Activated CD4-positive, alpha-beta T cell treated with anti-CD3 and anti-CD28 coated beads, Interleukin-2, amount 50 U/mL, for 16 hours (primary cell): ENCODE measurements at places on chromosomes 12 and 14.
A peak's percentile ranks its signal among the peaks of the same experiment; 100 is the strongest.

GRCh38 chr12:67789266-67789665, 140.7 kb downstream of the DYRK2 start:
- DNase-seq: no peak

DNA sequence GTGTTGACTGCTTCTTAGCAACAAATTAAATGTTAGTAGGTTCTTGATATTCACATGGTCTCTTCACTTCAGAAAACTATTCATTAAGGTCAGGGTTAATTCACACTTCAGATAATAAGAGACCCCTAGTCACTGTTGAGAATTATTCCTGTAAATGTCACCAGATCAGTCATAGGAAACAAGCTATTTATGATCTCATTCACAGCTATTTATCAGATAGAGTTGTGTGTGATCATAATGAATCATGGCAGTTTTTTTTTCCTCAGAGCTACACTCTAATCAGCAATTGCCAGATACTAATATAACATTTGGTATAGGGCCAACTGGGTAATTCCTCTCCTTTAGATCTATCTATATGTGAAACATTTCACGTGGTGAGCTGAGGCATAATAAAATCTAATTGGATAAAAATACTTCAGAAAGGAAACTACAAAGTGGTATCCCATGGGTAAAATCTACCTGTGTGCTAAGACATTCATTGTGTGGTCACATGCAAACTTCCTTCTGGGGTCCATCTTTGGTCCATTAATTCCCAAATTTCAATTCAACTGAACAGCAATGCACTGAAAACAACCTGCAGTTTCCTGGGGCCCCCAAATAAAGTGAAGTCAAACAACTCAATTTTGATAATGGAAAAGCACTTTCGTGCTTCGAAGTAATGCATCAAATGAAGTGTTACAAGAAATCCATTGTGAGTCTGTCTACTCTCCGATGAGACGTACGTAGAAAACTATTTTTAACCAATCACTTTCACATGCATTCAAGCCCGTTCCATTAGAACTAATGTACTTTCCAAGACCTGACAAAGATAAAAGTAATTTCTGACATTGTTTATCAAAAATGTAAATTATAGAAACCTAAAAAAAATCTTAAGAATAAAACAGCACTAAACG, 197.0 kb downstream of the ACSS3 start:
- no peak for DNase-seq

- DNase-seq: no peak
Measured at GRCh38 chr12:30823764-30824163, 69.0 kb upstream of the CAPRIN2 start.

DNA sequence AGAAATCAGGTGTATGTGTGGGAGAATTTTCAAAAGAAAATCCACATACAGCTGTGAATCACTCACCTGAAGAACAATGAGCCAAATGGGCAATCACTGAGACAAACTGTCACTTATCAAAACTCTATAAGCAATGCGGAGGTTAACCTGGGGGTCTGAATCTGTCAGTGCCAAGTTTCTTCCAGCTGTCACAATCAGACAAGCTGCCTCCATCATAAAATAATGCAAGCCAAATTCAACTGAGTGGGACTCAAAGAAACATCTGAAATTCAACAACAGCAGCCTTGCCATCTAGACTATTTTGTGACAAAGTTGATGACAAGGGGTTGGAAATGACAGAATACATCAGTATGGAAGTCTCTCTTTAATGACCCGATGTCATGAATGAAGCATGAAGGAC, 60.3 kb downstream of the GARIN6 start:
- no peak for DNase-seq

GRCh38 chr14:61048640-61049039, 67.6 kb downstream of the SLC38A6 start:
- no peak for DNase-seq

GRCh38 chr12:94875525-94875924, 128.0 kb downstream of the NDUFA12 start:
- DNase-seq: peak; percentile 45

- DNase-seq: peak; percentile 65
Measured at GRCh38 chr14:61403411-61403810, 82.0 kb downstream of the PRKCH start.

DNA sequence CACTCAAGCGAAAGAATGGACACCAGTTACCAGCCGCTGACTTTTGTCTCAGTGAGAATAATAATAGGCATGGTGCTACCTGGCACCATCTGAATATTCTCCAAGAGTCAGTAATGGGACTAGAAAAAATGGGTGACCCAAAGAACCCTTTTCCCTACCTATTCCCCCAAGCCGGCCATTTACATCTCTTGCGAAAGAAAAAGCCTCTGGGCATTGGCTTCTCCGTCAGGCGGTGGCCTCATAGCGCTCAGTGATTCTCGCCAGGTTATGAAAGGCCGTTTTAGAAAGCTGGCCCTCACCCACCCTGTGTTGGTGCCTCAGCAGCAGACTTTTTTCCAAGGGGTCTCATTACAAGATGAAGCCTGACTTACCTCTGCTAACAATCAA, 523 bp upstream of the SLC6A15 start:
- DNase-seq: no peak

GRCh38 chr12:124829708-124830304, 33.9 kb downstream of the SCARB1 start:
- DNase-seq: no peak

GRCh38 chr12:116525418-116526001, 33.7 kb upstream of the MAP1LC3B2 start:
- DNase-seq: no peak

DNA sequence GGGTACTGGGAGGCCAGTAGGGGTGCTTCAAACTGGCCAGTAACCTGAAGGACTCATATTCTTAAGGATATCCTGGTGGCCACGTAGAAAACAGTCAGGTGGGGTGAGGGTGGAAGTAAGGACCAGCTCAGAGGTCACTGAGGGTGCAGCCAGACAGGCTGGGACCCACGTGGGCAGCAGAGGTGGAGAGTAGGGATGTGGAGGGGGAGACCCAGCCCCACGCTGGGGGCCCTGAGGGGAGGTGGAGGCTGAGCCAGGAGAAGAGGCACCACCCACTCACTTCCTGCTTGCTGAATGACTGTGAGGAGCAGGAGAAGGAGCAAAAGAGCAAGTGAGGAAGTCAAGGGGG, 12.6 kb upstream of the SERPINA3 start:
- no peak for DNase-seq

- DNase-seq: no peak
Measured at GRCh38 chr12:81039231-81039630, 38.6 kb upstream of the ACSS3 start.

- no peak for DNase-seq
Measured at GRCh38 chr12:47772094-47772660, 861 bp upstream of the SLC48A1 start.

DNA sequence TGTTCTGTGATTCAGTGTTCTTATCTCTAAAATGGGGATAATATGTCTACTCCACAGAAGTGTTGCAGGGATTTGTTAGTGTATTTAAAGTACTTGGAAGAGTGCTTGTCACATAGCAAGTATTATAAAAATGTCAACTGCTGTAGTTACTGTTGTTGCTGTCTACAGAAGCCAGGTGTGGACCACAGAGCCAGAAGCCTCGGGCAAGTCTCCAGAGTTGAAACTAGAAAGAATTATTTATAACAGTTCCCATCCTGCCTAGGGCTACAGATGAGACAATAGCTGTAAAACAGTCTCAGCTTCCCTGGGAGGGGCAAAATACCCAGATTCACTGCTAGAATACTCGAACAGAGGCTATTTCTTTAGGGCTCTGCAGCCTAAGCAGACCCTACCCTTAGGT, 55.4 kb upstream of the FUT8 start:
- no peak for DNase-seq

DNA sequence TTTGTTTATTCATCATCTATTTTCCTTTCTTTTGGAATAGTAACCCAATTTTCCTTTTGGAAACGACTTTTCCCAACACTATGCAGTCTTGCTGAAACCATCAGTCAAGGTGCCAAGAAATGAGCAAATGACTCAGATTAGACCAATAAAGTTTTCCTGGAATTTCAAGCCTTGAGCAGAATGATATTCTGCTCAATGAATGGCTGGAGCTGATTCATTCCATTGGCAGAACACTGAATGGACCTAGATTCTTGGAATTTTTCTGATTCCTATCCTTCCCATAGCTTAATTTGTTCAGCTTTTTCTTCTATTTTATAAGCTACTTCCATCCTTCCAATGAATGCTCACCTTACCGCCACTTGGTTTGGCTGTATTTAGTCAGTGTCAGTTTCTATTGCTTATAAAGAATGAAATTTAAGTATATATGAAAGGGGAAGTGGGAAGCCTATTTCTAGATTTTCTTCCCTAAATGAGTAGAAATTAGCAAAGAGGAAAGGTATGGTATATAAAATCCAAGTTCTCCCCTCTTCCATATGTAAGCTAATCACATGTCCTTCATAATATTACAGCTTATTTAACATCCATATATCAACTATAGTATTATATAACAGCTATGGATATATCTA, 89.0 kb downstream of the C14orf39 start:
- DNase-seq: no peak

DNA sequence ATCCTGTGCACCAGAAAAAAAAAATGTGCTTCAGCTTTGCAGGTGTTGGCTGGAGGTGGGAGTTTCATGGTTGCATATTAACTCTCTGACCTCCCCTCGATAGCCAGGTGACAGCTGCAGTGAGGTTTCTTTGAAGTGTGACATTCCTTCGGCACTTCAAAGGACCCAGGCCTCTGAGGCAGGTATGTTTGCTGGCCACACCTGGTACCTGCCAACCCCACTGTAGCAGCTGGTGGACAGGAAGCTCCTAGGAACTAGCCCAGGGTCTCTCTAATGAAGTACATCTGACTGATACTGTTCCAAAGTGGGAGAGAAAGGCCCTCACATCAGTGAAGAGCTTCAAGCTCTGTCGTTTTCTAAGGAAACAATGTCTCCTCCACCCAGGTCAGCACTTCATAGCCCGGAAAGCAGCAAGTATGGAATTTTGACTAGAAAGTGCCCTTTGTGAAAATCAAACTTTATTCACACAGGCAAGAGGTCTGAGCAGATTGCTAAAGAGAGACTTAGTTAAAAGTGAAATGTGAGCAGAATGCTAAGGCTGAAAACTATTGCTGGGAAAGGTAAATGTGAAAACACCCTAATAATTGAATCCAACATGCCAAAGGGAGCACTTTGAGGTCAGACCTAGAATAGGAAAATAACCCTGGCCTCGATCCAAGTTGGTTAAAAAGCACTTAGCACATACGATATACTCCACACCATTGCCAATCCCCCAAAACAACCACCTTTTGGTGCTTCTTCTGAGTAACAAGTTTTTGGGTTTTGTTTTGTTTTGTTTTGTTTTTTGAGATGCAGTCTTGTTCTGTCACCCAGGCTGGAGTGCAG, 71.3 kb downstream of the PHLDA1 start:
- DNase-seq: no peak

- DNase-seq: no peak
Measured at GRCh38 chr12:106296179-106296877, 6.2 kb upstream of the TCP11L2 start.

- DNase-seq: no peak
Measured at GRCh38 chr14:54174457-54174856, 217.8 kb upstream of the BMP4 start.

GRCh38 chr12:101746196-101746595, 6.9 kb upstream of the SYCP3 start:
- DNase-seq: no peak

DNA sequence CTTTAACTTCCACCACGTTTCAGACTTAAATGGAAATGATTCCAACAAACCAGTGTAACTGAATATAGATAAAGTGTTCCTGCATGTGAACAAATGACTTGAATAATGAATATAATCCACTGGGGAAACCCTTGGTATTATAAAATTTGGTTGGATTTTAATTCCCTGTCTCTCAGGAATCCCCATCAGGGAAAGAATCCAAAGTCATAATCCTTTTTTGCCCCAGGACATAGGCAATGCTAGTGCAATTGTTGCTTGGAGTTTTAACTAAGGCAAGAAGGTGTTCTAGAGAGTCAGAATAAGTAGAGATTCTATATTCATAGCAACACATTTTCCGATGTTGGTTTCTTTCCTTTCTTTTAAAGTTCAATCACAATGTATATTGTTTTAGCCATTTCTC, 1169.4 kb downstream of the GALC start:
- DNase-seq: no peak

DNA sequence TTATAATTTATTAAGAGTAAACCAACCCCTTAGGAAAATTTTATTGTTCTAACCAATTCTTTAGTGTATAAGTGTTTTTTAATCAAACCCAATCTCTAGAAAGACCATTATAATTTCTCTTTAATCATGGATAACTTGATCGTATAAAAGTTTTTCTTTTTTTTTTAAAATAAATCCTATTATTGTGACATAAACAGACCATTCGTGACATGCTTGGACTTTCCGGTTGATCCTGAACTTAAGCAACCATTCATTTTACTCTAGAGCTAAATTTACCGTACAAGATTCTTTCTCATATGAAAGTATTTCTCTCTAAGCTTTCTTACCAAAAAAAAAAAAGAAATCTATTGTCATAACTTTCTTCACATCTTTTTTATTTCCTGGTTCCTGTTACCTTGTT, 32.6 kb upstream of the SLC38A4 start:
- no peak for DNase-seq

DNA sequence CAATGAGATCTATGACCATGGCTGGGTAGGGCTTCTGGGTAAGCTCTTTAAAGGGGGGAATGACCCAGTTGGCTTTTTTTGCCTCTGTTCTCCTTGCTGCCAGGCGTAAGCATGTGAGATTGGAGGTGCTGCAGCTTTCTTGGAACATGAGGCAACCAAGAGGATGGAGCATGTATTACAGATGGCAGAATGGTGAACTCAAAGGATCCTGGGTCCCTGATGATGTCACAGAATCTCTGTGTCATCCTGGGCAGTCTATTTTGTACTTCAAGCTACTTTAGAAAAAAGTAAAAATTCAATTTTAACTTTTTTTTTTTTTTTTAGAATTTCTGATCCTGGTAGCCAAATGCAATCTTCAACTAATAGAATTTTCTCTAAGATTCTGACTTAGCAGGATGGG, 8.0 kb downstream of the KRT82 start:
- DNase-seq: no peak

DNA sequence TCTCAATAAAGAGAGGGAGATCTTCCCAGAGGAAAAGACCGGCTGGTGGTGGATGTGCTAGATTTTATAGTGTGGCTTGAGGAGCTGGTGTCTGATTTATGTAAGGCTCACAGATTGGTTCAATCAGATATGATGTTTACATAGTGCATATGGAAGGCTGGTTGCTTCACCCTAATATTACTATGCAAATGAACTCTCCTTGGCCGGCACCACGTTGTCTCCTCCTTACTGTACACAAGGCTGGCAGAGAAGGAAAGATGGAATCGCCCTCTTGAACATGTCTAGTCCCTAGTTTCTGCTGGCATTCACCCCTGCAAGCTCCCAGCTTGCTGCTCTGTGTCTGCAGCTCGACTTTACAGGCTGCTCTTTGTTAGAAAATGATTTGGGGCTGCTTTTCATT, 8.9 kb downstream of the FAM186A start:
- no peak for DNase-seq

GRCh38 chr12:92336641-92337040, 191.0 kb upstream of the BTG1 start:
- DNase-seq: no peak

GRCh38 chr14:36585100-36585499, 2.7 kb upstream of the NKX2-8 start:
- DNase-seq: no peak
